CD4-positive, alpha-beta T cell (primary cell): ENCODE measurements at places on chromosomes 11 and 22.

- no peak for DNase-seq
These were observed 202.0 kb downstream of the NTM start for GRCh38 chr11:131572423-131572822.

GRCh38 chr11:2744166-2744565 lies 44.4 kb upstream of the KCNQ1OT1 start:
- DNase-seq: no peak

DNA sequence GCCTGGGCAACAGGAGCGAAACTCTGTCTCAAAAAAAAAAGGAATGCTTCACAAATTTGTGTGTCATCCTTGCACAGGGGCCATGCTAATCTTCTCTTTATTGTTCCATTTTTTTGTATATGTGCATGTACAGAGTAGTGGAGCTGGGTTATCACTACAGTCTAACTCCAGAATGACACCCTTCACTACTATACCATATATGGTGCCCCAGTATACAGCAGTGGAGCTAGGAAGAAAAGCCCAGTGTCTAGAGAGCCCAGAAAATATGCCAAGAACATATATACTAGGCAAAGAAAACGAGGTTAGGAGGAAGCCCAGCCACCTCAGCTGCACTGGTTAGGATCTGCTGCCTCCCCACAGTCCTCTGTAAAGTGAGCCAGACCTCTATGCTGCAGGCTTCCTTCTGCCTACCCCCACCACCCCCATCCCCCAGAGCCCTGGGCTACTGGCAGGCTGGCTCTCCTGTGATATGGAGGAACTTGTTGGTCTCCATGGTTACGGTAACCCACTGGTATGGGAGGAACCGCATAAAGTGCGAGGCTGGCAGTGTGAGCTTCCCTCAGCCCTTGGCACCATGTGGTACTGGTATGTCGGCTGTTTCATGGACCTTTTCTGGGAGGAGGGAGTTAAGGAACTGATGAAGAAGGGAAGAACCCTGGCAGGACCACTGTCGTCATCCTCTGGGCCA lies 34.3 kb downstream of the RCOR2 start:
- no peak for DNase-seq

DNA sequence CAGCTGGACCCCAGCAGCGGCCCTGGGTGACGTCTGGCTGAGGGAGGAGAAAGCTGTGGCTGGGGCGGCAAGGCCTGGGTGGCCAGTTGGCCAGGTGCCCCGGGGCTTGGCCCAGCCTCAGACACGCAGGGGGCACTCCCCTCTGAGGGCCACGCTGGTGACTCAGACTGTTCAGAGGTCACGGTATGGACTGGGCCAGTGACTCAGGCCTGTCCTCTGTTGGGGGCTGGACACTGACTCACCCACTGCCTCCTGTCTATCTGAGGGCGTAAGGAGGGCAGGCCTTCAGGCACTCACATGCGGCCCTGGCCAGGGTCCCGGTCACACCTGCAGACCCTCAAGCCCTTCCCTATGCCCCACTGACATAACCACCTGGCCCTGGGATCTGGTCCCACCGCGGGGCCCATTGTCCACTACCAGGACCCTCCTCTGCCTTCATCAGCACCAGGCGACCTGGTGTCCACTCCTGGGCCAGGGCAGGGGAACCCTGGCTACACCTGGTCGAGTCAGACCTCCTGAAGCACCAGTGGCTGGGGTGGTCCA lies 3.7 kb upstream of the MUC5AC start:
- DNase-seq: no peak

- DNase-seq: no peak
These were observed 48.4 kb upstream of the WEE1 start for GRCh38 chr11:9525116-9525515.

GRCh38 chr11:116533186-116533825 lies 239.5 kb downstream of the BUD13 start:
- DNase-seq: no peak

- no peak for DNase-seq
These were observed 36.4 kb upstream of the KIRREL3 start for GRCh38 chr11:127037001-127037400.
